ENCODE measurements at places on chromosomes 7 and 10.

DNA sequence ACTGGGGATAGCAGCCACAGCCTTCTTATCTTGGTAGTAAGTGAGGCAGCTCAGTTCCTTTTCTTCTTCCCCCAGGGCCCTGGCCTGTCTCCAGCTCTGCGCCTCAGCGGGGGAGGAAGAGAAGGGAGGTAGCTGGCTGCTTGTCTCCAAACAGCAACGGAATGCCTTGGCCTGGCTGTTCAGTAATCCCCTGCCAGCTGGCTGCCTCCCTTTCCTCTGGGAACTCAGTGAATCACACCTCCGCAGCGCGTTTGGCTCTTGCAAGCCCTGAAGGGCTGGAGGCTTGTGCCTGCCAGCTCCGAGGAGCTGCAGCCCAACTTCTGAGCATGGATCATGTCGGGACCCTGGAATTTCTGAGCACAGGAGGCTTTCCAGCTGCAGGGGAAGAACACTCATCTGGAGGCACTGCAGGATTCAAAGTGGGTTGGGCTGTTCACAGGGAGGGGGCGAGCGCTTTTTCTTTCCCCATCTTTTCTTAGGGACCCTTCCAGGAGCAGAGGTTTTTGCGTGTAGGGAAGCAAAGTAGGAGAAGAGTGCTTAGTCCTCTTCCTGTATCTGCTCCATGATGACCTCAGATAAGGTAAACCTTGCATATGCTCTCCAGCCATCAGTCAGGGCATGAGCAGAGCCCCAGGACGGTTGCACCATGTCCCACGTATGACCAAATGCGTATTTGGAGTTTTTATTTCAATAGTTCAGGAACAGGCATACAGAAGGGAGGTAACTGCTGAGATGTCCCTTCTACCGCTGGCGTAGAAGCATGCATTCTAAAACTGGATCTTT lies 253.2 kb upstream of the INHBA start:
- peak; percentile 100 for DNase-seq

DNA sequence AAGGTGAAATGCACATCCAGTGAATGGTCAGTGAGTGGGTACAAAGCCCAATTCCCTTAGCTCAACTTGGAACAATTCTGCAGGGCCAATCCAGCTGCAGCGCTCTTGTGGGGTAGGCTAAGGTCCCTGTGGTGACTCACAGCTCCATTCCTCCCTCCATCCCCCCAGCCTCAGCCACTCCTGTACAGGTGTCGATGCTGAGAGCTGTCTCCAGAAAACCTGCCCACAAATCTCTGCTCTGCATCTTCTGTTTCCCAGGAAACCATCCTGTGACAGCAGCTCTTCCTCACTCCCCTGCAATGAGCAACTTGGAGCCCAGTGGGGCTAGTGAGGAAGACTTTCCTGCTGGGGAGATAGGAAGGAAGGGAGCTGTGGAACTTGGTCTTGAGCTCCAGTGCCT lies 244.7 kb upstream of the GPR26 start:
- no peak for DNase-seq

DNA sequence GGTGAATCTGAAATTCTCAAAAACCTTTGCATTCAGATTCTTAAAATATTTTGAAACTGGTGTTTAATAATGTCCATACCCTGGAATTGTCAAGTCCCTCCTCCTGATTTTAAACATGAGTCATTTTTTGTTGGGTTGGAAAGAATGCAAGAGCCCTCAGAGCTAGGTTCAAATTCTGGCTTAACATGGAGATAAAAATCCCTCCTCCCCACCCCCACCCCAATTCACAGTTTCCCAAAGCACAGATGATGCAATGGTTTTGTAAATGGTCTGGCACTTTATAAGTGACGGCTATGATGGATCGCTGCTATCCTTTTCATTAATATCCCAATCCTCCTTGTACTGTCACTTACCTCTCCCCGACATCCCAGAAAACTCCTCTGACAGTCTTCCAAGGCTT lies 332.8 kb downstream of the PLXNA4 start:
- no peak for DNase-seq

DNA sequence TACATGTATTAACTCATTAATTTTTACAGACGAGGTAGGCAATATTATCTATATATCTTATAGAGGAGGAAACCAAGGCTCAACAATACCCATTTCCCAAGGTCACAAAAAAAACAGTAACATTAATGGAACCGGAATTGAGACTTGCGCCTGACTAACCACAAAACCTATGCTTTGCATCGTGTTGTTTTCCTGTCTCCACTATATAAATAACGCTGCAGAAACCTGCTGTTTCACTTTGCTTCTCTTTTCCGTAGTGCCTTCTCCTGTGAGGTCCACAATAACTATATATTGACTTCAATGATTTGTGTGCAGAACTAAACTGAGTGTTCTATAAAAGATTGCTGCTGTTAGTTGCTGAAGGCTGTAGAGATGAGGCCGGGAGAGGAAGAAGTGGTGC lies 97.7 kb upstream of the RPA3 start:
- no peak for DNase-seq

- no peak for DNase-seq
Observed at GRCh38 chr10:113933894-113934532, 79.6 kb downstream of the NHLRC2 start.

- no peak for DNase-seq
Observed at GRCh38 chr10:23015021-23015707, 80.2 kb upstream of the MSRB2 start.

- DNase-seq: no peak
Observed at GRCh38 chr10:100734295-100735086, 10.9 kb upstream of the PAX2 start.
